Nasal cavity respiratory epithelium epithelial cell of viscerocranial mucosa (primary cell): ENCODE measurements at places on chromosomes 3 and 15. TPM values are rescaled to one million over a fixed set of nuclear protein-coding genes. Genes with fewer than 3 reads are reported as not detected.

The PLAAT1 gene
- total RNA-seq, result 0.78 and 1.0 TPM in 2 replicates

The STRIT1 gene
- not detected in 2 replicates for total RNA-seq

The CFAP161 gene
- total RNA-seq, result under 0.01 and 0.07 TPM in 2 replicates

The THRB gene
- 7.5 and 14.2 TPM in 2 replicates for total RNA-seq

The SLC28A1 gene
- not detected in 2 replicates for total RNA-seq

The LYZL4 gene
- total RNA-seq, result not detected in 2 replicates

The WDR49 gene
- total RNA-seq, result 0.07 and 0.34 TPM in 2 replicates

The CCDC54 gene
- total RNA-seq, result not detected in 2 replicates

The CCR1 gene
- not detected in 2 replicates for total RNA-seq
